ENCODE measurements at places on chromosomes 11 and 22.

GRCh38 chr11:30245621-30246020 is 14.8 kb downstream of the FSHB start:
- H3K27me3 ChIP-seq = no peaks in the 10 kb centered on the region
- no peaks in the 10 kb centered on the region for H3K36me3 ChIP-seq
- DNase-seq = no peak
- no peaks in the 10 kb centered on the region for H3K4me1 ChIP-seq
- no peak overlapping the region for H3K4me3 ChIP-seq

DNA sequence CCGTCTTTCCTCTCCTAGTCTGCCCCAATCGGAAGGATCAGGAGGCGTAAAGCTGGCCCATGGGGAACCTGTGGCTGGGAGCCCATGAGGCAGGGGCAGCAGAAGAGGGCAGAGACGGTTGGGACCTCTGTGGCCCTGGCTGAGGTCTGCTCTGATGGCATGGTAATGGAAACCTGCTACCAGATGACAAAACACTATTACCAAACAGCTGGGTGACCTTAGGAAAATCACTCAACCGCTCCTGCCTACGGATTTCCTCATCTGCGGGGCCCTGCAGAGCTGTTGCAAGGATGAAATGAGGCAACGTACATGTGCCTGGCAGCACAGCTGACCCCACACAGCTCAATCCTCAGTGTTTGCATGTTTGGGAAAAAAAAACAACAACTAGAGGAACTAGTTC is 4.6 kb downstream of the AP5B1 start:
- no peaks in the 10 kb centered on the region for H3K27me3 ChIP-seq
- no peak for DNase-seq
- no peak overlapping the region for H3K4me3 ChIP-seq
- H3K4me1 ChIP-seq = peaks cover 18% of the 10 kb centered on the region
- no peak overlapping the region for H3K27ac ChIP-seq

DNA sequence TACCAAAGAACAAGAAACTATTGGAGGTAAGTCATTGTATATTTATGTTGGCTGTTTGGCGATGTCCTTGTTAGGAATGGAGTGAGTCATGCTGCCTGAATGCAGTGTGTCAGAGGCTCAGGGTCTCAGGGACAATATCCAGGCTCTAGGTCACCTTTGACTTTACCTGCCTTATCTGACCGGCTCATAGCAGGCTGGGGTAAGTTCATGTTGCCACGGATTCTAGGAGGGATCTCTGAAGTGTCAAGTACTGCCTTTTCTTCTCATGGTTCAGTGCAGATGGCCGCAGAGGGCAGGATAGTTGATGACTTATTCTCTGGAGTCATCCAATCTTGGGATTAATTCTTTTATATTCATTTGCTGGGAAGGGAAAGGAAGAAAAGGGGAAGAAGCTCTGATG is 53.2 kb downstream of the SPON1 start:
- peaks cover 25% of the 10 kb centered on the region for H3K4me1 ChIP-seq
- peak; percentile 83 for DNase-seq
- no peaks in the 10 kb centered on the region for H3K36me3 ChIP-seq
- H3K27ac ChIP-seq = peak overlapping the region; percentile 33
- H3K27me3 ChIP-seq = no peaks in the 10 kb centered on the region

GRCh38 chr11:20474882-20475517 is 87.5 kb downstream of the PRMT3 start:
- H3K4me1 ChIP-seq = peaks cover 8% of the 10 kb centered on the region
- H3K27ac ChIP-seq = no peak overlapping the region
- H3K27me3 ChIP-seq = no peaks in the 10 kb centered on the region
- no peak for DNase-seq

DNA sequence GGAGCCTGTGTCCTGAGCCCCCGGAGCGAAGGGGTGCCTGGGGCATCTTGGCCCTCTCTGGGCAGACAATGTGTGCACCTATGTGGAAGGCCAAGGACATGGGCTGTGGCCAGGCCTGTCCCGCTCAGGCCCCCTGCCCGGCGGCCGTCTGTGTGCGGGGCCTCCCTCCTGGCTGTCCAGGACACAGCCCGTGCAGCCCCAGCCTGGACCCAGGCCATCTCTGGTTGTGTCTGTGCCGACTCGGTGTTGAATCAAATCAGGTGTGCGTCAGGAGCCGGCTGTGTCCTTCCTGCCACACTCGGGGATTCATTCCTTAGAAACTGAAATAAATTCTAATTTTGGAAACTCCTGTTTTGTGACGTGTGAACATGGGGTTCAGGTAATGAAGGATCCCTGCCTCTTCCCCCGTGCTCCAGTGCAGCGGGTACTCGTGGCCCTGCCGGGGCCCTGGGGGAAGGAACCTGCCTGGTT is 1.5 kb upstream of the SELENOO start:
- no peak overlapping the region for H3K4me3 ChIP-seq
- DNase-seq = no peak
- H3K27me3 ChIP-seq = no peaks in the 10 kb centered on the region
- peaks cover 3% of the 10 kb centered on the region for H3K4me1 ChIP-seq

- no peak for DNase-seq
- H3K27ac ChIP-seq = no peak overlapping the region
- H3K4me1 ChIP-seq = no peaks in the 10 kb centered on the region
Observed at GRCh38 chr22:46953968-46954765, 191.7 kb downstream of the TBC1D22A start.

DNA sequence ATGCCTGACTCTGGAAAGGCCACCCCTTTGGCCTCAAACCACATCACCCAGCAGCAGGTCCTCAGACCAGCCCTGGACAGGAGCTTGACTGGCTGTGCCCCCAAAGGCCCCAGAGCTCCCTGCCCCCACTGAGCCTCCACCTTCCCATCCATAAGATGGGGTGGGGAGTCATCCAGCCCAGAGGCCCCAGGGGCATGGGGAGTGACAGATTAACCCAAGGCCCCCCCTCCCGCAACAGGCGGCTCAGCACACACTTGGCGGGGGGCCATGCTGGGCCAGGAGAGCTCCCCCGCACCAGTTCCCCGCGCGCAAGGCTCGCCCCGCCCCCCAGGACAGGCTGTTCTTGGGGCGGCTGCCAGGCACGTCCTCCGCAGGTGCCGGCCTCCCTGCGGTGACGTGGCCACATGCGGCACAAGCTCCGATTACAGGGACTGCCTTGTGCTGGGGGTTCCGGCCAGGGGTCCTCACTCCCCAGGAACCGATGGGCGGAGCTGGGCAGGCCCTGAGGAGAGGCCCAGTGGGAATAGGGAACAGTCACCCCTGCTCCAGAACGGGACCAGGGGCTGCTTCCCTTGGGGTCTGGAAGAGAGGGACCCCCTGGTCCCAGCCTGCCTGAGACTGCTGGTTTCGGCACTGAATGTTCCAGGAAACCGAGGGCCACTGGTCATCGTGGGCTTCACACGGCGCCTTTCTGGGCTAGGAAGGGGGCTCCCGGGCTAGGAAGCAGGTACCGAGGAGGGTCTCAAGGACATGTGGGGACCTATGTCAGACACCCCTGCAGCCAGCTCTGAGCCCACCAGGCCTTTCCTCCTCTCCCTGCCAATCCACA is 5.1 kb upstream of the CDKN1C start:
- H3K4me3 ChIP-seq = peak overlapping the region; percentile 12
- DNase-seq = peak; percentile 58
- H3K36me3 ChIP-seq = no peaks in the 10 kb centered on the region
- no peak overlapping the region for H3K27ac ChIP-seq
- H3K4me1 ChIP-seq = peaks cover 28% of the 10 kb centered on the region
- no peaks in the 10 kb centered on the region for H3K27me3 ChIP-seq

DNA sequence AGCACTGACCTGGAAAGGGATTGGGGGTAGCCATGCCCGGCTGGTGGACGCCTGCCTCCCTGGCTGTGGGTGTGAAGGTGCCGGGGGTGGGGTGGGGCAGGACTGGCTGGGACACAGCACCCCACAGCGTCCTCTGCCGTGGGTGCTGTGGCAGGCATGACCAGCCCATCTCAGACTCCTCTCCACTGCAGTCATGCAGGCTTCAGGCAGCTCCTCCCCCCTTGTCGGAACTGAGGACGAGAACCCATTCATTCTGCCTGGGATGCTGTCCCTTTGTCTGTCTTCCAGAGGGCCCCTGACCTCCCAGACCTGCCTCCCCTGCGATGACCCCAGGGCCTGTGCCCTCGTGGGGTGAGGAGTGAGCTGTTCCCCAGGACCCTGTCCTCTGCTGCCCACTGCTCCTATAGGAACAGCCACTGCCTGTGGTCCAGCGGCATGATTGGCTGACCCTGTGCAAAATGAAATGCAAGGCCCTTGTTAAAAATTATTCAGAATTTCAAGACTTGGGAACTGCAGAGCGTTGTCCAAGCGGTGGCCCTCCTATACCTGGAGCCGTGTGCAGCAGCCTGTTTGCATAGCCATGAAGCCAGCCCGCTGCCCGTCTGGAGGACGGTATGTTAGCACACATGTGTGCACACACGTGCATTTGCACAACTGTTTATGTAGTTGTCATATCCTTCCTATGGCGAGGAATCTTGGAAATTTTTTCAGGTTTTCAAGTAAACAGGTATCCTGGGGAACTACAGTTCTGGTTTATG is 1122.3 kb downstream of the BRD1 start:
- H3K36me3 ChIP-seq = no peaks in the 10 kb centered on the region
- H3K27ac ChIP-seq = no peak overlapping the region
- no peak overlapping the region for H3K4me3 ChIP-seq
- no peak for DNase-seq

GRCh38 chr22:45945621-45946106 is 31.3 kb downstream of the WNT7B start:
- no peak overlapping the region for H3K27ac ChIP-seq
- H3K4me1 ChIP-seq = no peaks in the 10 kb centered on the region
- no peak for DNase-seq
- H3K27me3 ChIP-seq = no peaks in the 10 kb centered on the region

DNA sequence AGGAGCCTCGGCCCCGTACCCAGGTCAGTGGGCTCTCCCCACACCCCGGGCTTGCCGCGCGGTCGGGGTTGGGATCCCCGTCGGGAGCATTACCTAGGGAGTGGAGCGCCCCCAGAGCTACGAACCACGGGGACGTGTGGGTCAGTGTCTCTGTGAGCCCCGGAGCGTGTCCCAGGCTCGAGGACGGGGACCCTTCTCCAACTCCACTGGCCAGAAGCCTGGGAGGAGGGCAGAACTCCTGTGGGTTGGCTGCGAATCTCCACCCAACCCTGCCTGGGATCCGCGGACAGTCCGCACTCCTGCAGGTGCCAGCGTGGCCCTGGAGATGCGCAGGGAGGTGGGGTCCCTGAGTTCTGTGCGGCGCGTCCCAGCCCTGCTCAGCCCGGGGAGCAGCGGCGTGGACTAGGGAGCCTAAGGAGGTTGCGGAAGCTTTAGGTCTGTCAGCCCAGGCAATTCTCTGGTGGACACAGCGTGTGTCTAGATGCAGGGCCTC is 346 bp downstream of the PPFIBP2 start:
- peaks cover 33% of the 10 kb centered on the region for H3K27me3 ChIP-seq
- H3K36me3 ChIP-seq = no peaks in the 10 kb centered on the region
- H3K27ac ChIP-seq = no peak overlapping the region
- no peak for DNase-seq

GRCh38 chr22:20160041-20160440 is 9.2 kb upstream of the CCDC188 start:
- no peak for DNase-seq
- no peak overlapping the region for H3K4me3 ChIP-seq
- no peak overlapping the region for H3K27ac ChIP-seq
- no peaks in the 10 kb centered on the region for H3K36me3 ChIP-seq
- H3K4me1 ChIP-seq = no peaks in the 10 kb centered on the region
- H3K27me3 ChIP-seq = no peaks in the 10 kb centered on the region

- no peaks in the 10 kb centered on the region for H3K36me3 ChIP-seq
- H3K4me1 ChIP-seq = no peaks in the 10 kb centered on the region
- no peak overlapping the region for H3K4me3 ChIP-seq
Observed at GRCh38 chr11:98600103-98600502, 420.6 kb upstream of the CNTN5 start.

GRCh38 chr22:39148727-39149535 is 3.5 kb downstream of the CBX7 start:
- H3K4me1 ChIP-seq = peaks cover 15% of the 10 kb centered on the region
- DNase-seq = no peak
- no peak overlapping the region for H3K27ac ChIP-seq
- no peaks in the 10 kb centered on the region for H3K36me3 ChIP-seq
- H3K4me3 ChIP-seq = no peak overlapping the region

GRCh38 chr11:117532568-117532967 is 204.9 kb downstream of the CEP164 start:
- no peaks in the 10 kb centered on the region for H3K4me1 ChIP-seq
- H3K36me3 ChIP-seq = no peaks in the 10 kb centered on the region
- H3K27me3 ChIP-seq = peaks cover 93% of the 10 kb centered on the region
- H3K27ac ChIP-seq = no peak overlapping the region
- no peak for DNase-seq
- no peak overlapping the region for H3K4me3 ChIP-seq

DNA sequence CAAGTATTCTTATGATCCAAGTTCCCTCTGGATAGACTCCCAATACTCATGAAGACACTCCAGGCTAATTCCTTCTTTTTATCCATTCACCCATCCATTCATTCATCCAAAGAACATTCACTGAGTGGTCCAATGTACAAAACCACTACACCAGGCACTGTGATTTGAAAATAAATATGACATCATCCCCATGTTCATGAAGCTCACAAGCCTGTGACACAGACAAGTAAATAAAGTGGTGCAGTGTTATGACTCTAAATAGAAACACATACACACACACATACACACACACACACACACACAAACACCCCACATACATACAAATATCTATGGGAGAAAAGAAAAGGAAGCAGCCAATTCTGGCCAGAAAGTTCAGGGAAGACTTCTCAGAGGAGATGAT is 35.5 kb downstream of the MTMR2 start:
- no peak overlapping the region for H3K4me3 ChIP-seq
- peaks cover 14% of the 10 kb centered on the region for H3K4me1 ChIP-seq
- H3K27me3 ChIP-seq = no peaks in the 10 kb centered on the region
- DNase-seq = no peak
- H3K36me3 ChIP-seq = peaks cover 4% of the 10 kb centered on the region
- H3K27ac ChIP-seq = no peak overlapping the region

DNA sequence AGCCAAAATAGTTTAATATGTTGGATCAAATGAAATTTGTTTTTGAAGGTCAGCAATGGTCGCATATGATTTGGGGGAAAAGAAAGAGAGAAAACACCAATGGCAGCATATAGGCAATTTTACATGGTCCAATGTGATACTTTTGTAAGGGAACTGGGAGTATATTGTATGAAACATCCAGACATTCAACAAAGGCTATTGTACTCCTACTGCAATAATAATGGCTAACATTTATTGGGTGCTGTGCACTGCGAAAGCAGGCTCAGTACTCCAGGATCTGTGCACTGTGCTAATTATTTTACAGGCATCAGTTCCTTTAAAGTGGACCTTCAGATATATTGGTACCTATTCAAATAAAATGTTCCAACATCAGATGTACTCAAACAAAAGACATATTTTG is 5.9 kb upstream of the OR10V1 start:
- no peak overlapping the region for H3K27ac ChIP-seq
- no peaks in the 10 kb centered on the region for H3K4me1 ChIP-seq
- no peak for DNase-seq
- no peaks in the 10 kb centered on the region for H3K36me3 ChIP-seq
- peaks cover 85% of the 10 kb centered on the region for H3K27me3 ChIP-seq

DNA sequence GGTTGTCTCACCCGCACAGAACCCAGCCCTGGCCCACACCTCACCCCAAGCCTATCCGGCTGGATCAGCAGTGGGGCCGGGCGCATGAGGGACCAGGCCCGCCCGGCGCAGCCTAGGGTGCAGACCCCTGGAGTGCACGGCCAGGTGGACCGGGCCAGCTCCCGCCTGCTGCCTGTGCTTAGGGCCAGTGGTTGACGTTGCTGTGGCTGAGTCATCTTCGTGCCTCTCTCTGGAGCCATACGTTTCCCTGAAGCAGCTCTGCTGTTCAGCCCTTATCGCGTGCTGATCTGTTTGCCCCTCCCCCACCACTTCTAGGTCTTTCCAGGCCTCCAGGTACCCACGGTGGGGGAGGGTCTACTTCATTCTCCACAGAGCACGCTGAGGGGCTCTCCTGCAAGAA is 39.5 kb downstream of the CDKN1C start:
- DNase-seq = no peak
- H3K36me3 ChIP-seq = no peaks in the 10 kb centered on the region
- no peaks in the 10 kb centered on the region for H3K27me3 ChIP-seq
- H3K4me3 ChIP-seq = no peak overlapping the region
- H3K4me1 ChIP-seq = peaks cover 14% of the 10 kb centered on the region

All from PC-3 (cell line).